Femur (tissue), 1 donor: ENCODE measurements at places on chromosomes 5 and 9.

DNA sequence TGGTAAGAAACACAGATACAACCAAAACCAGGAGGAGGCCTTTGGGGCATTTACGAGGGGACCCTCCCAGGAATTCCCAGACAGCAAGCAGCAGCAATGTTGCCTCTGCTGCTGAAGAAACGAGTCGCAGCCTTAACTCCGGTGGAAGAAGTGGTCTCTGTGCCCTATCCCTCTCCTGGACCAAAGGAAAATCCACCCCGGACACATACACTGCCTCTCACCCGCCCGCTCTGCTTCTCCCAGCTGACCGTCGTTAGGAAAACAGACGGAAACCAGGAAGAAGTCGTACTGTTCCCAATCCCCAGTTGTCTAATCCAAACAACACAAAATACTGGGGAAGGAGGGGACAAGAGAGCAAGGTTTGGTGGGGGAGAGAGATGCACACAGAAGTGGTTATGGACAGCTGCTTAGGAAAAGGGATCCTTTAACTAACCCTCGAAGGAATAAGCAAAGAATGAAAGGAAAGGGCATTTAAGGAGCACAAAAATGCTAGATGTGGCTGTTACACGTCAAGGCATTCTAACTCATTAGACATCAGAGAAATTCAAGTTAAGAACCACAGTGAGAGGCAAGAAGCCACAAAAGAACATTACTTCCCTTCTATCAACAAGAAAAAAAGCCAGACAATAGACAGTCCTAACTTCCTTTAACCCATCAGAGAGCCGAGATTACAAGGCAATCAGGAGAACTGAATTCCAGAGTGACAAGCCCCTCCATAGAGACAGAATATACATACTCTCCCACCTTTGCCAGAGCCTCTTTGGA, 71.9 kb downstream of the ACTL7B start:
- DNase-seq = peak; percentile 61

DNA sequence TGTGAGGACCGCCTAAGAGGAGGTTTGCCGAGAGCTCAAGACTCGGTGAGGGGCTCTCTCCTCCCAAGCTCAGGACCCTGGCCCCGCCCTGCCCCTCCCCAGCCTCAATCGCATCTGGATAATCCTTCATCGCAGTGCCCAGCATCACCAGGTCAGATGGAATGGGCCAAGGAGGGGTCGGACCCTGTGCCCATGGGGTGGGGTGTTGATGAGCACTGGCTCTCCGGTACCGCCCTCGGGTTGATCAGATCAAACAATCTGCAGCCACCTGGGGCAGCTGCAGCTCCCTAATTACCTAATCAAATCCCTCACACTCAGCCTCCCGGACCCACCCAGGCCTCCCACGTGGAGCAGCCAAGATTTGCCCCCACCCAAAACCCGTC, 24.4 kb upstream of the TDRD7 start:
- no peak for DNase-seq

DNA sequence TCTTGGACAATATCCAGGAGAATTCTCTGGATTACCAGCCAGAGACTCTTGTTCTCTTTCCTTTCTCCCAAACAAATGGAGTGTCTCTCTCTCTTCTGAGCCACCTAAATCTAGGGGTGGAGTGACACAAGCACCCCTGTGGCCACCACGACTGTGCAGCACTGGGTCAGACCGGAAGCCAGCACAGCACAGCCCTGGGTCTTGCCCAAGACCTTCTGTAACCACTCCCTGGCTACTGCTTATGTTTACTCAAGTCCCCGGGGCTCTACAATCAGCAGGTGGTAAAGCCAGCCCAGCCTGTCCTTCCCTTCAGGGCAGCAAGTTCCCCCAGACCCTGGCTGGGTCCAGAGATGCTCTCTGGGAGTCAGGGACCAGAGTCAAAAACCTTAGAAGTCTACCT, 110.0 kb upstream of the TUT7 start:
- no peak for DNase-seq

- peak; percentile 91 for DNase-seq
Observed at GRCh38 chr5:177303121-177303924, at the start of the genes PRELID1 and RAB24. Gene PRELID1, plus strand, starts transcription at chr5:177303799. Its CDS starts 187 bp downstream, at chr5:177303986. Gene RAB24, minus strand, starts transcription at chr5:177303719. Its CDS starts 431 bp downstream, at chr5:177303288.

- DNase-seq = no peak
Observed at GRCh38 chr5:27406020-27406419, 367.6 kb upstream of the CDH9 start.

DNA sequence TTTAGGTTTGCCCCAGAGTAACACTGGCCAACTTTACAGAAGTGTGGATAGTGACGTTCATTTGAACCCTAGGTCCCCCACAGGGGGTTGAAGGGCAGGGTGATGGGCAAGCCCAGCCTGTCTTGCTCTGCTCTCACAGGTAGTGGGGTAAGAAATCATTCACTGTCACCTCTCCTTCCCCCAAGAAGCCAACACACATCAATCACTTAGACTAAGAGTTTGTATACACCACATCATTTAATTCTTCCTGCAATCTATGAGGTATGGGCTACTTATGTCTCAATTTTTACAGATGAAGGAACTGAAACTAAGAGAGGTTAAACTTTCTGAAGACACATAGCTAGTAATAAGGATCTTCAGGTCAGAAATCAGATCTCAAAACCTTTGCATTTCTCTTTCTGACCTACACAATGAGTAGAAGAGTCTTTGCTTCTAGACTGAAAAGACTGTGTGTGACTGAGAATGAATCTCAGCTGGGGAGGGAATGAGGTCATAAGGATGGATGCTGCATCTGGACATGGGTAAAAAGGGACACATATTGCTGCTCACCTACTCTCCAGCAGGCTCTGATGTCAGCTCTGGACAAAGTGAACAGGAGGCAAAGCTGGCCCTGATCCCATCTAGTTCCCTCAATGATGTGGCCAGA, 81.0 kb upstream of the EQTN start:
- no peak for DNase-seq

- no peak for DNase-seq
Observed at GRCh38 chr5:112758676-112759075, 21.0 kb downstream of the APC start.

DNA sequence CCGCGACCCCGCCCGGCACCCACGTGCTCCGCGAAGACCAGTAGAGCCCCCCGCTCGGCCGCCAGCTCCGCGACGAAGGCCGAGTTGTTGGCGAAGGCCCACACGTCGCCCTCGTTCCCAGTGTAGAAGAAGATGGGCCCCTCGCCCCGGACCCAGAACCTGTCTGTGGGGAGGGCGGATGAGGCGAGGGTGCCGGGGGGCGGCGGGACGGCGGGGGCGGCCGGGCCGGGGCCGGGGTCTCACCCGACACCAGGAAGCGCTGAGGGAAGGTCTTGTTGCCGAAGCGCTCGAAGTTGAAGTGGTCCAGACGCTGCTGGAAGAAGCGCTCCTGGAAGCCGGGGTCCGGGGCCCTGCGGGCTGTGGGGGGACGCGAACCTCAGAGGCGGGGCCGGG, 317 bp downstream of the DPP7 start:
- DNase-seq = no peak

GRCh38 chr9:104028827-104029226, 65.3 kb upstream of the SMC2 start:
- DNase-seq = no peak

GRCh38 chr9:109537288-109537687, 39.2 kb upstream of the PTPN3 start:
- no peak for DNase-seq

GRCh38 chr5:61949054-61949678, 356.8 kb upstream of the KIF2A start:
- DNase-seq = no peak

DNA sequence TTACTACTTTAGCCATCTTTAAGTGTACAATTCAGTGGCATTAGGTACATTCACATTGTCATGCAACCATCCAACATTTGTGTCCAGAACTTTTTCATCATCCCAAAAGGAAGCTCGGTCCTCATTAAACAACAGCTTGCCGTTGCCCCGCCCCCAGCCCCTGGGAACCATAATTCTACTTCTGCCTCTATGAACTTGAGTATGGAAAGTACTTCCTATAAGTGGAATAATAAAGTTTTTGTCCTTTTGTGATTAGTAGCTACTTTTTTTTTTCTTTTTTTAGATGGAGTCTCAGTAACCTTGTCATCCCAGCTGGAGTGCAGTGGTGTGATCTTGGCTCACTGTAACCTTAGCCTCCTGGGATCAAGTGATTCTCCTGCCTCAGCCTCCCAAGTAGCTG, 5.0 kb downstream of the GBGT1 start:
- no peak for DNase-seq

DNA sequence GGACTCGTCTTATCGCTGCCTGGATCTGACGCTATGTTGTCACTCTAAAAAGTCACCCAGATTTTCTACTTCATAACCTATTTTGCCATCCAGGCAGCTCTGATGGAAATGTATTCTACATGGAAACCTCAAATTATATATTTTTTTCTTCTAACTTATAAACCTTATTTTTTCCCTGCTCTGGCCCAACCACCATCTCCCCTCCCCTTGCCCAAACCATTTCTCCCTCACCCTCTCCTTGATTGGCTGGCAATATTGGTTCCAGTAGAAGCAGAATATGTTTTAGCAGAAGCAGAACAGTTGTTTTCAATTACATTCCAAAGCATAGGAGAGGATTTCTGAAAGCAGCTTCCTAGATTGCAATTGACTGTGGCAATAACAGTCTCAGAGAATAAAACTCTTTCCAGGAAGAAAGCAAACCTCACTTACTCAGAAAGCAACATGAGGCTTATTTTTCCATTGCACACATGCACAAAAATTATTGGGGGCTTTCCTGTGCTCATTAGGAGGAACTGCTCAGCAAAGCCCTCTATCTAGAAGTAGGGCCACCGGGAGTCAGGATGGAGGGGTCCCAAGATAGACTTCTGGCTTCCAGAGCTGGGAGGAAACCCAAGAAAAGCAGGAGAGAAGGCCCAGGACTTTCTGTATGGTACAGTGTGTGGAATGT, 191.8 kb downstream of the ESM1 start:
- DNase-seq = peak; percentile 81

GRCh38 chr5:76310208-76310607, 92.9 kb upstream of the IQGAP2 start:
- DNase-seq = no peak

- DNase-seq = no peak
Observed at GRCh38 chr5:155897761-155898160, 429.2 kb upstream of the SGCD start.

GRCh38 chr9:35106343-35106730, 3.4 kb upstream of the STOML2 start:
- DNase-seq = no peak

DNA sequence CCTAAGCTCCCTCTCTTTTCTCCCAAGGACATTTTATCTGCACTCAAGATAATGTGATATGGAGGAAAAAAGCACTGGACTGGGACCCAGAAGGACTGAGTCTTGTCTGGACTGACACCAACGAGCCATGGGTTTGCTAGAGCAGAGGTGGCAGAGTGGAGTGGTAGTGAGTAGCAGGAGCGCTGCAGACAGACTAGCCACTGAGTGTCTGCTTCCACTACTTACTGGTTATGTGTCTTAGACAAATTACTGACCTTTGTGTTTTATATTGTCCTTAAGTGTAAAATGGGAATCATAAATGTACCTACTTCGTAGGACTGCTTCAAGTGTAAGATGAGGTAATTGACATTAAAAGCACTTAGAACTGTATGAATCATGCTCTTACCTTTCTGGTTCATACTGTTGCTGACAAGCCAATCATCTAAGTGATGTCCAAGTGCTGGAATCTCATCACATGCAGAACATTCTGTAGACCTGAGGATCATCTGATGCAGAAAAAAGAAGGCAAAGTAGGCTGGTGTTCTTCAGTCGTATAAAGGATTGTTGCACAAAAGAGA, 12.5 kb upstream of the PRLR start:
- no peak for DNase-seq

- peak; percentile 85 for DNase-seq
Observed at GRCh38 chr5:83035373-83036100, 41.7 kb downstream of the TMEM167A start.

- DNase-seq = no peak
Observed at GRCh38 chr5:129622531-129622930, 125.4 kb upstream of the MINAR2 start.

DNA sequence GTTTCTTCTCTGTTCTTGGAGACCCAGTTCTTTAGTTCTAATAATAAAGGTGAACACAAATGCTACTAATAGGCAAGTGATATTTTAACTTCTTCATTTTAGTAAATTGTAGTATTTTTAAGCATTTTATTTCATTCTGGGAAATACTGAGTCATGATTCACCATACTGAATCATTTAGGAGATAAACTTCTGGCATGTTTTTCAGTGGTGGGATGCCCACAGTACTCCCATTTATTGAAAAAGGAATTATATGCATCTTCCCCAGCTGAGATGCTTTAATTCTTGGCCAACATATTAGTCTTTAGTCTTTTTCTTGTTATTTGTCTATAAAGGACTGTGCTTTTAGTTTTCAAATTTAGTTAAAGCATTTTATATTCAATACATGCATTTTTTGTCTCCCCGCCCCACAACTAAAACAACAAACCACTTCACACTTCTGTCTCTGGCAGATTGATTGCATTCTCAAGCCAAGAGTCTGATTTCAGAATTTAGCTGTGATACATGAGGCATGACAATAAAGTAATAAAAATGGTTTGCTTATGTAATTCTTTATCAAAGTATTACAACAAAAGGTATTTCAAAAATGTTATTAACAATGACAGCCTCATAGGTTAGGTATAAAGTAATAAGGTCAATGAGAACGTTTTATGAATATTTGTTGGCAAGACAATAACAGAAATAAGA, 125.2 kb upstream of the CDH18 start:
- DNase-seq = no peak

DNA sequence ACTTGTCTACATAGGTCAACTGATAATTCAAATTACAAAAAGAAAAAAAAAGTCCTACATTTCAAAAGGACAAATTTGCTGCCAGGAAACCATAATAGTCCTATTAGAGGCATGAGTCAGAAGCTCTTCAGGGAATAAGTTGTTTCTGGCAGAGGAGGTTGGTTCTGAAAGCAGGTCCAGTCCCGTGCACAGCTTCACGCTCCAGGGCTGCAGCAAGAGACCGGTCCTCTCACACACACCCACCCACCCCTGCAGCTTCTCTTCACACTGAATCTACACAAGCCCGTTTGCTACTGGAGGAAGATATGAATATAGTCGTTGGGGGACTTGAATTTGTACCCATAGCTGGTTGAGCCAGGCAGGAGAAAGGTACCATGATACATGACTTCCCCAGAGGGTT, 36.9 kb upstream of the SLC1A3 start:
- no peak for DNase-seq

DNA sequence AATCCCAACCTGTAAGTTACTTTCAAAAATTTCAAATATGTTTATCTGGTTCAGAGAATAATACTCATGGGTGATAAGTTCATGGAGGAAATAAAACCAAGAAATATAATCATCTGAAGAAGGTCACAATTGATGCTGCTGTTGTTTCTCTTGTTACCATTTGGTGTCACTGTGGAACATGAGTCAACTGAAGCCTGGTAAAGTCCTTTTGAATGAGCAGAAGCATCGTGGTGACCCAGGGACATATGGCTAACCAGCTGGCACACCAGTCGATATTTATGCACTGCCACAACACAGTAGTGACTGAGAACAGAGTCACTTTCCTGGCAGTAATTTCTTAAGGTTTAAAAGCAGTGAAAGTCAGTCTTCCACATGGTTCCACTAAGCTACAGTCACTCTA, 612.9 kb upstream of the TLE4 start:
- no peak for DNase-seq

DNA sequence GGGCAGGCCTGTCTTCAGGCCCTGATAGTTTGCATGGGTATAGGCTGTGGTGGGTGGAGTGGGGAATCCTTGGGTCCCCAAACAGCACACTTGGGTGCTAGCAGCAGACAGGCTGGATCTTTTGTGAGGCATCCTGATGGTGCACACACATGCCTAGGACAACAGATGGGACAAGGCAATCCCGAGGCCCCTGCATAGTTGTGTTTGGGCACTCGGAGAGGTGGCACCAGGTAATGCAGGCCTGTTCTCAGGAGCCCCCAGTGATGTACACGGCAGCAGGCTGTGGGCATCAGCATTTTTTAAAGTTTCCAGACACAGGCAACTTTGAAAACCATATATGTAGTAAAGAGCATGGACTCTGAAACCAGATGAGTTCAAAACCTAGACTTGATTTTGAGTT, 65.4 kb downstream of the EPB41L4A start:
- no peak for DNase-seq
